ENCODE measurements at places on chromosomes 4 and X.

DNA sequence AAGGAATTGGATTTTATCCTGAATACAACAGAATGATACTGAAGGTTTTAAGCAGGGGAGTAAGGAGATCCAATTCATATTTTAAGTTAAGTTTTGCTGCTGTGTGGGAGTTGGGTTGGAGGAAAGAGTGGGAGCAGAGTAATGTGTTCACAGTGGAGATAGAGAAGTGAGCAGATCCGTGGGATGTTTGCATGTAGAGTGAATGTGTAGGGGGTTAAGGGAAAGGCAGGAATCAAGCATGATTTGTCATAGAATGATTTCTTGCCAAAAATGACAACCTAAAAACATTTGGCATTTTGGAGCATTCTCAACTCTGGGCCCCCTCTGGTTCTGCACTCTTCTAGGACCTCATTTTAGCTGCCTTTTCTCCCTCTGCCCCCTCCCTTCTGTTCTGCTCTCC lies 76.6 kb downstream of the ARHGAP10 start:
- DNase-seq = no peak

GRCh38 chrX:41720125-41720779 lies 3.7 kb upstream of the GPR82 start:
- no peak for DNase-seq

DNA sequence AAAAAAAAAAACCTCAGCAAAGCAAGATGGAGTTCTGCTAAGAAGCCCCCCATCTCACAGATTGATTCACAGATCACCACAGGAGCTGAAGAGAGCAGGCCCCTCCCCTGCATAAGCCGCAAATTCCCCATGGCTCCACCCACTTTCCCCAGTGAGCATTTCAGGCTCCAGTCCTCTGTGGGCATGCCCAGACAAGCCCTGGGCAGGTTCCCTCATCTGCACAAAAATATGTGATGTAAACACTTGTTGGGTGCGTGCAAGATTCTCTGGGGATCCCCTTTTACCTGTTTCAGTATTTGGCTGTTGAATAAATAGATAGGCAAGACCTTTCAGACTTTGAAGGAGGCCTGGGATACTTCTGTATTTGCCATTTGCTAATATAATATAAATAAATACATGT lies 514.3 kb downstream of the PCDH7 start:
- no peak for DNase-seq

DNA sequence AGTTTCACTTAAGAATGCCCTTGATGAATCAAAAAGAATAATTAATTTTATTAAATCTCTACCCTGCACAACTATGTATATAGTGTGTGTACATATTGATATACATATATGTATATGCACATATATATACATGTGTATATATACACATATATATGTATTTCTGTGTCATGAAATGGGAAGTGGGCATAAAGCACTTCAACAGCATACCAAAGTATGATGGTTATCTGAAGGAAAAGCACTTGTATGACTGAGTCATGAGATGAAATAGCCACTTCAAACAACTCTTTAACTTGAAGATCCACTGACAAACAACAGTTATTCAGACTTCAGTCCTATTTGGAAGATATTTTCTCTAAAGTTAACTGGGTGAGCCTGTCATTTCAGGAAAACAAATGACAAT lies 16.3 kb downstream of the RNF128 start:
- DNase-seq = no peak

GRCh38 chrX:2664502-2664901 lies 26.6 kb upstream of the CD99 start:
- no peak for DNase-seq

DNA sequence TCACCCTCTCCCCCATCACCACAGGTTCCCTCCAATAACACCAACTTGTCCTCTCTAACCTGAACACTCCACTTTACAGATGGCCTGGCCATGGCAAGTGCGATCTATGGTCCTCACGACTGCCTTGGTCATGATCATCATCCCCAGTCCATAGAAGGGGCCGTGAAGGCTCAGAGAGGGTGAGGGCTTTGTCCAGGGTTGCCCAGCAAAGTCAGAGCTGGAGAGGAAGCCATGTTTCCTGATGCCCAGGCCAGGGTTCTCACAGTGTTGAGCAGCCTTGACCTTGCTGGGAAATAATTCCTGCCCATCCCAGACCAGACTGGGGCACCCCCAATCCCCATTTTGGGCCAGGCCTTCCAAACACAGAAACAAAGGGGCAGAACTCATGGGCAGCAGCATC lies 42.9 kb upstream of the MAN2B2 start:
- no peak for DNase-seq

- DNase-seq = no peak
Observed at GRCh38 chrX:108419401-108419800, 18.8 kb downstream of the COL4A6 start.

DNA sequence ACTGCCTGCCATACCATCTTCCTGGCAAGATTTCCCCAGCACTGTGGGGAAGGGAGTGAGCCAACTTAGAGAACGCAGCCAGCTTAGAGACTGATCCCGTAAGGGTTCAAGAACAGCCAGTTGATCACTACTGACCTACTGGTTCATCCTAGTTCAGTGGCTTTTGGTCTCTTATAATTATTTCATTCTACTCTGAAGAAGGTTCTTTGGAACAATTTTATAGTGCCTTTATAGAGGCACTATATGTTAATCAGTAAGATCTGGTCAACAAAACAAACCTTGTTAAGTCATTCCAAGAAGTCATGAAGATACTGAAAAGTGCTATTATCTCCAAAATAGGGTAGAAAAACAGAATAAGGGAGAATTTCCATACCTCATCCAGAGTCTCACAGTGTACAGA lies 33.2 kb upstream of the ENPEP start:
- no peak for DNase-seq

DNA sequence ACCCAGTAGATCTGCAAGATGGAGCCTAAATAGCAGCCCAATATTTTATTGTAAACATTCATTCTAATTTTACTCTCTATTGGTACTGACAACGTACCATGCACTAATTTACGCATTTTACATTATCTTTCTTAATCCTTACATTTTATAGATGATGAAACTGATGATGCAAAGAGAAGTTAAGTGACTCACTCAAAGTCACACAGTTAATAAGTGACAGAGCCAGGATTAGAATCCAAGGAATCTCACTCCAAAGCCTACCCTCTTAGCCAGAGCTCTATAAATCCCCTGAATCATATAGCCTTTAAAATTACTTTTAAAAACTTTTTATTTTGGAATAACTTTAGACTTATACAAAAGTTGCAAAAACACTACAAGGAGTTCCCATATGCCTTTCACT lies 37.6 kb downstream of the PHKA1 start:
- DNase-seq = no peak

DNA sequence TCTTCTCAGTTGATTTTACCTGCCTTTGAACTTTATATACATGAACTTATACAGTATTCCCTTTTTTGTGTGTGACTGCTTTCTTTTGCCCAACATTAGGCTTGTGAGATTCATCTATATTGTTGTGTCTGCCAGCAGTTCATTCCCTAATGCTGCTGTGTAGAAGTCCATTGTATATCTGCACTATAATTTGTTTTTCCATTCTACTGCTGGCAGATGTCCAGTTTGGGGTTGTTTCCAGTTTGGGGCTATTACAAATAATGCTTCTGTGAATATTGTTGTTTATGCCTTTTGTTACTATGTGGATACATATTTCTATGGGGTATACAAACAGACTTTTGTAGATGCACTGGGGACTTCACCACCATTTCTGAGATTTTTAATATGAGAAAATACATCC lies 268.4 kb downstream of the DCTD start:
- DNase-seq = no peak

DNA sequence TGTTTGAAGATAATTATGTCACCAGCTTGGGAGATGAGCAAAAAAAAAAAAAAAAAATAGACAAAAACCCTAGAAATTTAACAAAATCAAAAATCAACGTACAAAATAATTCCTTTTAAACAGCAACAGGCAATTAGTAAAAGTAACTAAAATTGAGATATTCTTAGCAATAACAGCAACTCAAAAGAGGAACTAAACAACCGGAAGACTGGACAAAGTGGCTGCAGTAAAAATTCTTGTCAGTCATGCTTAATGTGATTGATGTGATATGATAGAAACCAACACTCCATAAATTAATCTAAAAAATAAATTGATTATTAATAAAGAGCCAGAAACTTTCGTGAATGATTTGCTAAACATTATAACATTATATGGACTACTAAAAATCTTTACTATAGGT lies 1534.6 kb upstream of the AGA start:
- no peak for DNase-seq

- no peak for DNase-seq
Observed at GRCh38 chr4:188414441-188414840, 275.2 kb downstream of the TRIML1 start.

- no peak for DNase-seq
Observed at GRCh38 chr4:81690871-81691270, 219.2 kb upstream of the RASGEF1B start.

DNA sequence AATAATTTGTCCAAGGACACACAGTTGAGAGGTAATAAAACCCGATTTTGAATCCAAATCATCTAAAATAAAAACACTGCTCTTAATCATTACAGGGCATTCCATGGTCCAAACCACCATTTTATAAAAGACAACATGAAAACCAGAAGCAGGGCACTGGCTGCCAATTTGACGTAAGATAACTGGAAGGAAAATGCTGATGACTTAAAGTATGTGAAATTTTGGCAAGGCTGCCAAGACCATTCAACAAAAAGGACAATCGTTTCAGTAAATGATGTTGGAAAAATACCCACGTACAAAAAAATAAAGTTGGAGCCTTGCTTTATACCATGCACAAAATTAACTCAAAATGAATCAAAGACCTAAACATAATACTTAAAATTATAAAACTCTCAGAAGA lies 344.4 kb downstream of the RAPGEF2 start:
- DNase-seq = no peak

GRCh38 chr4:533318-534100 lies 34.5 kb downstream of the PIGG start:
- DNase-seq = no peak

GRCh38 chrX:73876911-73877310 lies 313.9 kb downstream of the CHIC1 start:
- DNase-seq = peak; percentile 77

GRCh38 chr4:157221895-157222770 lies 1.6 kb downstream of the GRIA2 start:
- no peak for DNase-seq

GRCh38 chr4:112146502-112146813 lies 1.2 kb downstream of the FAM241A start:
- DNase-seq = peak; percentile 28

DNA sequence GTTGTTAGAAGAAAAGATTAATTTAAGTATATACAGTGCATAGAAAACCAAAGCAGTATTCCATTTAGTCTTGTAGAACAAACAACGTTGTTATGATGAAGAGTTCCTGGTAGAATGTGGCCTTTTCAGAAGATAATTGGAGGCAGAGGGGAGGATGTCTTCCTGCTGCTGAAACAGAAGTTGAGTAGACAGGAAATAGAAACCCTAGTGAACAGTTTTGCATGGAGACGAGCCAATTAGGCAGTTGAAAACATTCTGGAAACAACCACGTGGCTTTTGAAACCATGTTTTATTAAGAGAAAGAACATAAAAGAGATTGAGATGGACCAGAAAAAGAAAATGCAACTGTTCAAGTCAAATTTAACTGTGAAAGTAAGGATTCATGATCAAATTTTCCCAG lies 325.2 kb downstream of the CAMK2D start:
- DNase-seq = no peak

DNA sequence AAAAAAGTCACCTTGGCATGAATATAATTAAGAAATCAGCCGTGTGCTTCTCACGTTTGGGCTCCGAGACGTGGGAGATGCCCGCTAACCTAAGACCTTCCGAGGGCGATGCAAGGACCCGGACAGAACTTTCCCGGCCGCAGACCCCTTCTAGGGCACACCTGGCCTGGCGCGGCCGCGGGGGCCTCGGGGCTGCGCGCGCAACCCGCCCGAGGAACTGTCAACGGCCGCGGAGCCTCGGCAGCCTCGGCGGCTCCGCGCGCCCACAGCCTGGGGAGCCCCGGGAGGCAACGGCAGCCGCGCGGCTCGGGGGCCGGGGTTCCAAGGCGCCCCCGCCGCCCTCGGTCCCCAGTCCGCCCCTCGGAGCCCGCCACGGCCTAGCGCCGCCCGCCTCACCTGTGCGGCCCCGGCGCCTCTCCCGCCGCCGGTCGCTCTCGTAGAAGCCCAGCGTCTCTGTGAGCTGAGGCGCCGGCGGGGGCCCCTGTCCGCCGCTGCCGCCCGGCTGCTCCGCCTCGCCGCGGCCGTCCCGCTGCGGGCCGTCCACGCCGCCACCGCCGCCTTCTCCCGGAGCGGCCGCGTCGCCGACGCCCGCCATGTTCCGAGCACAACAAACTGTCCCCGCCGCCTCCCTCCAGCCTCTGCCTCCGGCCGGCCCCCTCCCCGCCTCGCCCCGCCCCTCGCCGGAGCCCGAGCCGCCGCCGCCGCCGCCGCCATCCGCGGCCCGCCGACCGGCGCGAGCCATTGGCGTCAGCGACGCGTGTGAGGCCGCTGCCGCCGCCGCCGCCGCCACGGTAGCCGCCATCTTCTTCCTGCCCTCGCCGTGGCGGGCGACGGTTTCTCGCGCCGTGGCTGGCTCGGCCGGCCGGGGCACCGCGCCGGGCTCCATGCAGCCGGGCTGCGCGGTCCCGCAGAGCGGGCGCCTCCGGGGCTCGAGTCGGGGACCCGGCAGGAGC lies at the start of gene TAPT1:
TAPT1 (minus strand) TSS at position 609 of the 953 bp plus-strand sequence; CDS start at position 595, 14 bp downstream.
- DNase-seq = peak; percentile 69

DNA sequence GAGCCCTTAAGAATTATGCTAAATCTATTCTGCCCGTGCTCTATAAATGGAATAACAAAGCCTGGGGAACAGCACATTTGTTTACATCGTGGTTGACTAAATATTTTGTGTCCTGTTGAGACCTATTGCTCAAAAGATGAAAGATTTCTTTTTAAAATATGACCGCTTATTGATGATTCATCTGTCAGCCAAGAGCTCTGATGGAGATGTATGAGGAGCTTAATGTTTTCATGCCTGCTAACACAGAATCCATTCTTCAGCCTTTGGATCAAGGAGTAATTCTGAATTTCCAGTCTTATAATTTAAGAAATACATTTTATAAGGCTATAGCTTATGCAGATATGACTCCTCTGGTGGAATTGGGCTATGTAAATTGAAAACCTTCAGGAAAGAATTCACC lies 271.3 kb upstream of the FAT4 start:
- DNase-seq = no peak

Measured in hematopoietic multipotent progenitor cell treated with erythropoietin and hydrocortisone succinate and interleukin-3 and kit ligand, for 8 days (in vitro differentiated cells).